Urothelium cell line (cell line): ENCODE measurements at places on chromosomes 1 and 21.

- DNase-seq = no peak
Measured at GRCh38 chr1:15412843-15413242, 3.2 kb downstream of the EFHD2 start.

DNA sequence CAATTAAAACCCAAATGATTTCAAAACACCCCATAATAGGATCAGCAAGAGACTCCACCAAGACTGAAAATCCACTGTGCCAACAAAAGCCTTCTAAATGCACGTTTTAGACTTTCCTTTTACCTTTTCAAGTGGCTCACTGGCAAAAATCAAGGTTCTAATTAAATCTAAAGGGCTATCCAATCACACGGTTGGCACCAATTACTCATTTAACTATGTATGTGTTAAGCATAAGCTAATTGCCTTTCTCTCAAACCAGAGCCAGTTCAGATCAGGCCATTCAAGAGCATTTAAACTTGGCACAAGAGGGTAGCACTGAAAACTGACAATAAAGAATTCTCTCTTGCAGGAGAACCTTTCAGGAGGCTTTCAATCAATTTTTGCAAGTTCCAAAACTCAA lies 139.5 kb downstream of the RGS7 start:
- no peak for DNase-seq

- no peak for DNase-seq
Measured at GRCh38 chr1:231108516-231109302, 53.1 kb upstream of the TRIM67 start.

GRCh38 chr1:14309984-14310383 lies 288.5 kb upstream of the KAZN start:
- no peak for DNase-seq

GRCh38 chr1:21937372-21938121 lies 437 bp upstream of the HSPG2 start:
- DNase-seq = peak; percentile 92

GRCh38 chr1:96306809-96307560 lies 414.6 kb upstream of the PTBP2 start:
- DNase-seq = no peak

DNA sequence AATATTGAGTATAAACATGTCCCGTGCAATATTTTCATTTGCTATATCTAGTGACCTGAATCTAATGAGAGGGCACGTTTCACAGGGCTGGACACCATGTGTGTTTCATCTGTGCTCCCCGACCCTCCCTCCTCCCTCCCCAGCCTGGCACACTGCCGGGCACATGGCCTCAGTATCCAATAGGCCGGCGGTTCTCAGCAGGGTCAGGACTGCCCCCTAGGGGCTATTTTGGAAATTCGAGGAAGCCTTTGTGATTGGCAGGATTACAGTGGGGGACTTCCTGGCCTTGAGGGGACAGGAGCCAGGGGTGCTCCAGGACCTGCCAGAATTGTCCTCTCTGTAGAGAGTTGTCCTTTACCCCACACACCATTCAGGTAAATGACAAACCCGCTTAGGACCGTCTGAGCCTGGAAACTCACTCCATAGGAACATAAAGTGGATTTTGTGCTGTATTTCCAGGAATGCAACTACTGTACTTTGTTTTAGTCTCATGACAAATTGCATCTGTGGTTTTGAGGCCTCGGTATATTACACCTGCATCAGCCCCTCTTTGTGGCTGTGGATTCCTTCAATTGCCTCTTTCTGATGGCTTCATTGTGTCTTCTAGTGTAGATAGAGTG lies 109.5 kb upstream of the SIM2 start:
- DNase-seq = no peak

- no peak for DNase-seq
Measured at GRCh38 chr1:221761354-221762002, 19.6 kb upstream of the DUSP10 start.

- no peak for DNase-seq
Measured at GRCh38 chr1:72296501-72296900, 14.2 kb upstream of the NEGR1 start.

DNA sequence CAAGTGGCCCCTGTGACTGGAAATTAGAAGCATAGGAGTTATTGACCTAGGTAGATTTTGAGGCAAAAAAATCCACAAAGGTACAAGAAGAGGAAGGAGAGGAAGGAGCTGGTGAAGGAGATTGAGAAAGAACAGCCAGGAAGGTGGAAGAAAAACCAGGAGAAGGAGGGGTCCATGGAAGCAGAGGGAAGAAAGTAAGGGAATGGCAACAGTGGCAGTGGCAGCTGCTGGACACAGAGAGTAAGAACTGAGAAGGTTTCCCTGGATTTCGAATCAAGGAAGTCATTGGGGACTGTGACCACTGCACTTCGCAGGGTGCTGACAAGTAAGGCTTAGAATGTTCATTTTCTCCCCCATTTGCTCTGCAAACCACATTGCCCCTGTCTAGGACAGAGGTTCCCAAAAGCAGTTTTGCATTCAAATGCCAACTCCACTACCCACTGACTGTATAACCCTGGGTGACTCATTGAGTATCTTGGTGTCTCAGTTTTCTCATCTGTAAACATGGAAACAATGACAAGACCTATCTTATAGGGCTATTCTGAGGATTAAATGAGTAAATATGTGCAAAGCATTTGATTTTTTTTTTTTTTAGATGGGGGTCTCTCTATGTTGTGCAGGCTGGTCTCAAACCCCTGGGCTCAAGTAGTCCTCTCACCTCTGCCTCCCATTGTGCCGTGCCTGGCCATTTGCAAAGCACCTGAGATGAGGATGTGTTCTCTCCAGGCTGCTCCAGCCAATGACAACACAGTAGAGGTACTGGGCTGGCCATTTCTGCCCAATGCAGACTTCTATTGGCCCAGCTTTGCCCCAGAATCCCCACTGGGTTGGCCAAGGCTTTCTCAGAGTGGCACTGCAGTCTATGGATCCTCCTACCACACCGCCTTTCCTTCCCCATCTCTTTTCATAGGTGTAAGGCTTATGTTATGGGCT lies 9.3 kb upstream of the CAPN2 start:
- no peak for DNase-seq

DNA sequence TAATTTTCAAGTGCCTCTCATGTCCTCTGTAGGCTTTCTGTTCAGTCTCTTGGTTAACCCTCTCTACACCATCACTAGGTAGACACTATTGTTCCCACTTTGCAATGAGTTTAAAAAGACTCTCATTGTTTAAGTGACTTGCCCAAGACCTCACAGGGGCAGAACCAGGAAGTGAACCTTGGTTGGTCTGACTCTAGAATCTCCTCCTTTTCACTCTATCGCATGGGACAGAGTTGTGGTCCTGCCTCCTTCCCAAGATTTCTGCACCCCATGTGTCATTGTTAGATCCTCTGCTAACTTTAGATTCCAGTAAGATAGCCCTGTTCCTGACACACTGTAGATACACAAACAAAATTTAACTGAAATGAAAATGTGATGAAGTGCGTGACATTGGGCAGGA lies 481.7 kb upstream of the USP24 start:
- DNase-seq = no peak

DNA sequence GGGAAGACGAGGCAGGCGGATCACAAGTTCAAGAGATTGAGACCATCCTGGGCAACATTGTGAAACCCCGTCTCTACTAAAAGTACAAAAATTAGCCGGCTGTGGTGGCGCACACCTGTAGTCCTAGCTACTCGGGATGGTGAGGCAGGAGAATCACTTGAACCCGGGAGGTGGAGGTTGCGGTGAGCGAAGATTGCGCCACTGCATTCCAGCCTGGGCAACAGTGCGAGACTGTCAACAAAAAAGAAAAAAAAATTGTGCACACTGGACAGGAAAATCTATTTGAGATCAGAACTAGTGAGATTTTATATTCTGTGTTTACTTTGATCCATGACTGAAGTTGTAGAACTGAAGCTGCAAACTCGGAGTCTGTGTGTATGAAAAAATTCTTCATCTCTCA lies 40.2 kb downstream of the SNRPE start:
- no peak for DNase-seq

DNA sequence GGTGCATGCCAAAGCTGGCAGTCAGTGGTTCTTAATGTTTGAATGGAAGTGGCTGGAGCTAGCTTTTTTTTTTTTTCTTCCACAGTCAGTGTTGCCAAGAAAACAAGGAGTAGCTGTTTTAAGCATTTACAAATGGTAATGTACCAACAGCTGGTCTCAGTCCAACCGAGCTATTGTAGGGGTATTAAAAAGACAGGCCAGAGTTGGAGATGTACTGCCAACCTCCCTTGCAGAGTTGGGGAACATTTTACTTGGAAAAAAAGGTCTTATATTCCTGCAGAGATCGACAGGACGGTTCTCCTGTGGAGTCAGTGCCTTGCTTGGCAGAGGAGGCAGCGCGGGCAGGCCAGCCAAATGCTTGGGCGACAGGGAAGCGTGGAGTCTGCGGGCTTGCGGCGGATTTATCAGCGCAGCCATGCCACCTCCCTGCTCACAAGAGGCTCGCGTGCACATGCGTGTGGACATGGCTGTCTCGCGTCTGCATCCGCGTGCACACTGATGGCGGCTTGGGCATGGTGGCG lies 338.1 kb downstream of the RPS6KC1 start:
- no peak for DNase-seq
